Epithelial cell of esophagus (primary cell): ENCODE measurements at places on chromosomes 7 and 10.
A peak's percentile ranks its signal among the peaks of the same experiment; 100 is the strongest.

- DNase-seq = no peak
Measured at GRCh38 chr10:6482737-6483357, 97.2 kb downstream of the PRKCQ start.

- peak; percentile 89 for DNase-seq
Measured at GRCh38 chr7:111827863-111828504, 265.7 kb upstream of the IMMP2L start.

- no peak for DNase-seq
Measured at GRCh38 chr10:124196659-124197058, 103.3 kb upstream of the CHST15 start.

DNA sequence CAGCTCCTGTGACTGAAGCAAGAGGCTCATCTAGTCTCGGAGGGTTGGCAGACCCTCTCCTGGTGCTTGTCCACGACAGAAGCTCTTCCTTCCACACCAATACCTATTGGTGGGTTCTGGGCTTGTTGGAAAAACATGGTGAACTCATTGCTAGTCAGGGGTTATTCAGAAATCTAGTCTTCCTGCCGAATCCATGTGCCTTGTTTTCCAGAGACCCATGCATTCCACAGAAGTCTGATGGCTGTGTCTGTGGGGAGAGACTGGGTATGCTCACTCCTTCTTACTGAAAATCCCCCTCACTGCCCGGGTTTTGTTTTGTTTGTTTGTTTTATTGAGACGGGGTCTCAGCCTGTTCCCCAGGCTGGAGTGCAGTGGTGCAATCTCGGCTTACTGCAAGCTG, 138.3 kb downstream of the DNAJB6 start:
- DNase-seq = no peak

DNA sequence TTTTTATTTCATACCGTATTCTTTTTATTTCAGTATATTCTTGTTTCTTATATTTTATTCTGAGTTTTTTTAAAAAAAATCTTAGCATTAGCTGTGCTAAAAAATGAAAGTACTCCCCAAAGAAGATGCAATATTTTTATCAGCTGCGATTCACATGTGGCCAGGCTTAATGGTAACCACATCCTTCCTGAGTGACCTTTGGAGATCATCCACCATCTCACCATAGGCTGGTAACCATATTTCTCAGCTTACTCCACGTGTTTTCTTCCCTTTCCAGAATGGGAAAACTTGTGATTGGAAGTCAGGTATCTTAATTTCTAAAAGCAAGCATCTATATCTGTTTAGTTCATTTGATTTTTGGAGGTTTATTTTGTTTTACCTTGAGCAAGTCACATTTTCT, 18.8 kb upstream of the LIPM start:
- DNase-seq = no peak

DNA sequence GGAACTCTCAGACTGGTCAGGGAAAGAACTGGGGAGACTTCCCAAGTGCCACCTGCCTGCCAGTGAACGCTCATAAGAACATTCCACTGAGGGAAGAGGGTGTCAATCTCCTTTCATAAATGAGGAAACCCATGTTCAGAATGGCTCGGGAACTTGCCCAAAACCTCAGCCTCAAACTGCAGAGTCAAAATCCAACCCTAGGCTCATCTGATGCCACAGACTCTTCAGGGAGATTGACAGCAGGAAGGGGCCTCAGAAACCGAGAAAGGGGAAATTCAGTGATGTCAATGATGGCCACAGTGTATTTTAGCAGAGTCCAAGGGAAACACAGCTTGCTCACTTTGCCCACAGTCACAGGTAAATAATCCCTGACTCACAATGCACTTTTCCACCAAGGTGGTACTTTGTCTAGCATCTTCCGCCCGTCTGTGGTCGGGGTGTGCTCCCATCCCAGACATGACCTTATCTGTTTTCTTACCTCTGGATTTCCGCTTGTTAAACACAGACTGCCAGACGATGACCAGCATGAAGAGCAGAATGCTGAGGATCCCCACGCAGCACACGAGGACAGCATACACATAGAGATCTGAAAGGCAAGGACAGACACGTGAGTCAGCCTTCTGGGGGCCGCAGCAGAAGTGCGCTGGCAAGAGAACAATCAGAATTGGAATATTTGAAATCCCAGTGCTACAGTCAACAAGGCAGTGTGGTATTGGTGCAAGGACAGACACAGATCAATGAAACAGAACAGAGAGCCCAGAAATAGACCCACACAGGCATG, 38.4 kb downstream of the VSTM4 start:
- DNase-seq = no peak

DNA sequence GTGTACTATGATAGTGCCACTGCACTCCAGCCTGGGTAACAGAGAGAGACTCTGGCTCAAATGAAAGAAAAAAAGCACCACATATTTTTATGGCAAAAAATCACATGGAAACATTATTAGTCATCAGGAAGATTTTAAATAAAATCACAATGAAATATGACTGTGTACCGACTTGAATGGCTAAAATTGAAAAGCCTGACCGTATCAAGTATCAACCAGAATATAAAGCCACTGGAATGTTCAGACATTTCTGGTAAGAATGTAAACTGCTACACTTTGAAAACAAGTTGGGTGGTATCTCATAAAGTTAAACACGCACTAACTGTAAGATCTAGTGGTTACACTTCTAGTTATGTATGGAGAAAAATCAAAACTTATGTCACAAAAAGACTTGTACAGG, 306.7 kb upstream of the MBL2 start:
- peak; percentile 3 for DNase-seq

GRCh38 chr10:31836569-31837406, 91.8 kb downstream of the ARHGAP12 start:
- peak; percentile 45 for DNase-seq

DNA sequence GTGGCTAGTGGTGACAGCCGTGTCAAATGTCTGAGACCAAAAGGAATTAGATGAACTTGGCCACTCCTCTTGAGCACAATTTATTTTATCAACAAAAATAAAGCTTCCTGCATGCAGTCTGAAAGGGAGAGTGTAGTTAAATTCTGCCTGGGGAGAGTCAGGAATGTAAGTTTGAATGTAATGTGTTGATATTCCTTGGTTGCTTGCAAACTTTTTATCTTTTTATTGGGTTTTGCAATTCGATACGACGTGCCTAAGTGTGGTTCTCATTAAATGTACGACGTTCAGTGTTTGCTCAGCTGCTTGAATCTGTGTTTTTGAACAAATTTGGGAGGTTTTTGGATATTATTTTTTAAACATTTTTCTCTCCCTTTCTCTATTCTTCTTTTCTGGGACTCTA, 839.9 kb downstream of the CCSER2 start:
- DNase-seq = no peak

DNA sequence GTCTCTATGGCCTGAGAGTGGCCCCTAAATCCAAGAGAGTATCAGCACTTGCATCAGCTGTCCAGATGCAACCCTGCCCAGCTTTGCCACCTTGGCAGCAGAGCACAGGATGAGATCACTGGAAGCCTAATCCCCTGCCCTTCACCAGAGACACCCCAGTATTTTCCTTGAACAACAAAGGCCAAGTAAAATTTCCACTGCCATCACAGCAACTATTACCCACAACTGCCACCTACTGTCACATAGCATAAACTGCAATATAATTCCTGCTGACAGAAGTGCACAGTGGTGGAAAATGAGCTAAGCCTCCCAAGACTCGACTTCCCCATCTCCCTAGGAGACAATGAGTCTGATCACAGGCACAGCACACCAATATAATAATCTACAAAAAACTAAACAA, 462.8 kb upstream of the ZWINT start:
- DNase-seq = peak; percentile 34

DNA sequence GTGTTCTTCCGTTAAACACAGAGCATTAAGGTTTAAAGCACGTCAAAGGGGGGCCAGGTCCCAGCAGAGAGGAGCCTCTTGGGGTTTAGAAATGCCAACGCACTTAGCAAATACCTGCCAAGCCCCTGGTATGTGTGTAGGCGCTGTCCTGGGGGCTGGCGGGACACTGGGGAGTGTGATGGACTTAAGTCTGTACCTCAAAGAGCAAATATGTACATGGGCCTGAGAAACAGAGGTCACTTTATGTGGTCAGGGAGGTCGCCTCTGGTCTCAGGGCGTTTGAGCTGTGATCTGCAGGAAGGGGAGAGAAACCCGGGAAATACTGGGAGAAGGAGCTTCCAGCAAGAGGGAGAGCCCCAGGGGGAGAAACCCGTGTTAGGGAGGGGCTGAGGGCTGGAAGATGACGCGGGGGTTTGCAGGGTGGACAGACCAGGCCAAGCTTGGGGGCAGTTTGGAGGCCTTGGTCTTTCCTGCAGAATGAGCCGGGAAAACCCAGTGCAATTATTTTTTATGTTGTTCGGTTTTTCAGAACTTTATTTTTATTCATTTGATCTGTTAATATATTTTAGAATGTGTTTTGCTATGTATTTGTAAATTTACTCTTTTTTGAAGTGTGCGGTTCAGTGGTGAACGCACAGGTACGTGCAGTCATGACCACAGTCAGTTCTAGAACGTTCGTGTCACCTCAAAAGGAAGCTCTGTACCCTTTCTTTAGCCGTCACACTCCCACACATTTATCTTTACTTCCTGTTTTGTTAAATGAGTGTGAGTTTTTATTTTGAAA, 441.4 kb upstream of the FOXK1 start:
- no peak for DNase-seq

GRCh38 chr10:77889277-77889903, 37.2 kb downstream of the DLG5 start:
- peak; percentile 61 for DNase-seq

DNA sequence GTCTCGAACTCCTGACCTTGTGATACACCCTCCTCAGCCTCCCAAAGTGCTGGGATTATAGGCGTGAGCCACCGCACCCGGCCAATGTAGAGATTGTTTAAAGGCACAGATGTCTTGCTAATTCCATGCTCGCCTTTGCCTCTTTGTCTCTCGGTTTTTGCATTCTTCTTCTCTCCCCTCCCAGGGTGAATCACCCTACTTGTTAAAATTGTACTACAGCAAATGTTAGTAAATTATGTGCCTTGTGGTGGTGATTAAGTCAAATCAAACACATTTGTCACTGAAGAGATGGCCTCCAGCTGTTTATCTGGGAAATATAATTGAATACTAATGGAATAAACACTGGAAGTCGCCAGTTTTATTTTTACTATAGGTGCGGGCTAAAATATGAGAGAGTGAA, 384.4 kb upstream of the AUTS2 start:
- DNase-seq = no peak

- DNase-seq = no peak
Measured at GRCh38 chr10:130432271-130432670, 296.1 kb downstream of the GLRX3 start.

DNA sequence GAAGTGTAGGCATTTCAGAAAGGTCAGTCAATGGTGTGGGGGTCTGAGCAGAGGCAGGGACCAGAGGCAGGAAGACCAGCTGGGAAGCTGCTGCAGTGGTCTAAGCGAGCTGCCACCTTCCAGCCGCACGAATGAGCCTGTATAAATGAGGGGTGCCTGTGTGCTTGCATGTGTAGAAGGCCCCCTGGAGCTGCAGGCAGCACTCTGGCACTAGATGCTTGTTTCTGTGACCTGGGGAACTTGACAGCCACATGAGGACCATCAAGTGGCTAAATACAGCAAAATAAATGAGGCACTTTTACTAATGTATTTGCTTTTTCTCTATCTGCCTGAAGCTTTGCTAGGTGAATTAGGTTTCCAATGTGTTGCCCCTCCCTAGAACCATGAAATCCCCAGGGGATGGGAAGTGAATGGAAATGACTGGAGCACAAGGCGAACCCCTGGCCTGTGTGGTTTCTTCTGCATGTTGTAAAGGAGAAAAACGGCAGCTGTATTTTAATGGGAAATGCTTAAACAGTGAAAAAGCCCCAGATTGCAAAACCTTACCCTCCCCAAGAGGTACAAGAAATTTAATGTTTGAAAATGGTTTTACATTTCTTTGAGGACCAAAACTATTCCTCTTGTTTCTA, 57.7 kb downstream of the PYROXD2 start:
- no peak for DNase-seq

GRCh38 chr7:106313966-106314365, 29.2 kb upstream of the NAMPT start:
- no peak for DNase-seq

DNA sequence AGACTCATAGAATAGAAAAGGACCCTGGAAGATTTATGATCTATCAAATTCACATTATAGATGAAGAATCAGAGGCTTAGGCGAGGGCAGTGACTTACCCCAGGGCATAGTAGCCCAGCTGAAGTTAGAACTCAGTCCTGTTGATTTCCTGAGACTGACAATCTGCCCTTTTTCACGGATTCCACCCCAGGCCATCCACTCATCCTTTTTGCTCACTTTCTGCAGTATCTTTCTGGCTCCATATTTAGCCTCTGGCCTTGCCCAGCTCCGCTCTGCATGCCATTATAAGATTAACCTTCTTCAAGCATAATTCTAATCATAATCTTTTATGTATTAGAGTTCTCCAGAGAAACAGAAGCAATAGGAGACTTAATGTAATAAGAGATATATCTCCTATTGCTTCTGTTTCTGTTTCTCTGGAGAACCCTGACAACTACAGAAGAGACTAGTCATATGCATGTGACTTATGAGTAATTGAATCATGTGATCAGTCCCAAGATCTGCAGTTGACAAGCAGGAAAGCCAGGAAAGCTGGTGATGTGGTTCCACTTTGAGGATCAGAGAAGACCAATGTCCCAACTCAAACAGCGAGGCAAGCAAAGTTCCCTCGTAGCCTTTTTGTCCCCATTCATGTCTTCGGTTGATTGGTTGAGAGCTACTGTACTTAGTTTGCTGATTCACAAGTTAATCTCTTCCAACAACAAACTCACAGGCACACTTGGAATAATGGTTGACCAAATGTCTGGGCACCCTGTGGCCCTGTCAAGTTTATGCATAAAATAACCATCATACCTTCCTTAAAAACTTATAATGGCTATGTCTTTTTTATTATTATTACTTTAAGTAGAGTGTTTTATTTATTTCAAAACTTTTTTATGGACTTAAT, 412.1 kb downstream of the SUGCT start:
- DNase-seq = peak; percentile 73

DNA sequence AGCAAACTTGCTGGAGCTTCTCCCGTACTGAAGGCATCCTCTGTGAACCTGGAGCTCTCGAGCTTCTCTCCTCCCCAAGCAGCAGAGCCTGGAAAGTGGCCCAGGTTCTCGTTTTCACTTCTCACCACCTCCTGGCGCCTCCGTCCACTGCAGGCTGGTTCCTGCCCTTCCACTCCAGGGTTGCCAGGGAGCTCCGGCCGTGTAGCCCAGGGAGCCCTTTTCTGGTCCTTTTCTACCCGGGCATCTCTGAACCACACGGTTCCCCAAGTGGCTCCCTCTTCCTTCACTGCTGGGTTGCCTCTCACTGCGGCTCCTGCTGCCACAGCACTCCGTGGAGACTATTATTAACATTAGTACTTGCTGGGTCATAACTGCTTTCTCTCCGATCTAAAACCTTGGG, 208.6 kb upstream of the PPP2R2D start:
- DNase-seq = no peak
